ENCODE measurements at places on chromosomes 3 and 15. TPM values are rescaled to one million over a fixed set of nuclear protein-coding genes. Genes with fewer than 3 reads are reported as not detected.

DNA sequence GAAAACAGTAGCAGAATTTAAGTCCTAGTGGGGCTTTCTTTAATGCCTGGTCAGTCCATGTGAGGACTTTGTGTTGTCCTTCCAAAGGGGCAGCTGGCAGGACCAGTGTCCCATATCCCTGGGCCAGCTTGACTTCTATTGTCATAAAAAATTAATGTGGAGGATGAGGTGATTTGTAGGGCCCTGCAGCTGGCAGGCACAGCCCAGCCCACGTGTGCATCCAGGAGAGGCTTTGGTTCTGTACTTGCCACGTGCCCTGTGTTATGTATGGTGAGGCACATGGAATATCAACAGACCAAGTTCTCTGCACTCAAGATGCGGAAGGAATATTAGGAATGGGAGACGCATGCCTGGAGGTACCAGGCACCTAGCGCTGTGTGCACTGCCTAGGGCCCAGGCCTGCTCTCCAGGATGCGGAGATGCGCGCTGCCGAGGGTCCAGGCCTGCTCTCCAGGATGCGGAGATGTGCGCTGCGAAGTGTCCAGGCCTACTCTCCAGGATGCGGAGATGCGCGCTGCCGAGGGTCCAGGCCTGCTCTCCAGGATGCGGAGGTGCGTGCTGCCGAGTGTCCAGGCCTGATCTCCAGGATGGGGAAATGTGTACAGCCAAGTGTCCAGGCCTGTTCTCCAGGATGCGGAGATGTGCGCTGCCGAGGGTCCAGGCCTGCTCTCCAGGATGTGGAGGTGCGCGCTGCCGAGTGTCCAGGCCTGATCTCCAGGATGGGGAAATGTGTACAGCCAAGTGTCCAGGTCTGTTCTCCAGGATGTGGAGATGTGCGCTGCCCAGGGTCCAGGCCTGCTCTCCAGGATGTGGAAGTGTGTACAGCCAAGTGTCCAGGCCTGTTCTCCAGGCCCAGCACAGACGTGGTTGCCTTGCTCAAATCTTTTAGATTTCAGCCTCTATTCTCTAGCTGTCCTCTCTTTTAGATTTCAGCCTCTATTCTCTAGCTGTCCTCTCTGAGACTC lies 183.3 kb upstream of the ROPN1 start:
- no peak for DNase-seq

DNA sequence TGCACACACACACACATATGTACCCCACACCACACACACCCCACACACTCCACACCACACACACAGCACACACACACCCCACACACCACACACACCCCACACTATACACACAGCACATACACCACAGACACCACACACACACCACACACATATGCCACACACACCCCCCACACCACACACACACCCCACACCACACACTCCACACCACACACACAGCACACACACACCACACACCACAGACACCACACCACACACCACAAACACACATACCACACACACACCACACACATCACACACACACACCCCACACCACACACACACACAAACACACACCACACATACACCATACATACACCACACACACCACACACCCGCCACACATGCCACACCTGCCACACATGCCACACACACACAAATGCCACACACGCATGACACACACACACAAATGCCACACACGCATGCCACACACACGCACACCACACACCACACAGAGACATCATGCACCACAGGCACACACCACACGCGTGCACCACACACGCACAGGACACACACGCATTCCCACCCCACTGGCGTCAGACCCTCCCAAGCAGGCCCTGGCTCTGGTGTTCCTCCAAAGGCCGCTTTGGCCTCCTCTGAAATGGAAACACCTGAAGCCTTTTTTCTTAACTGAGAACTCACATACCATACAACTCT lies 15.7 kb downstream of the CHST13 start:
- no peak for DNase-seq

DNA sequence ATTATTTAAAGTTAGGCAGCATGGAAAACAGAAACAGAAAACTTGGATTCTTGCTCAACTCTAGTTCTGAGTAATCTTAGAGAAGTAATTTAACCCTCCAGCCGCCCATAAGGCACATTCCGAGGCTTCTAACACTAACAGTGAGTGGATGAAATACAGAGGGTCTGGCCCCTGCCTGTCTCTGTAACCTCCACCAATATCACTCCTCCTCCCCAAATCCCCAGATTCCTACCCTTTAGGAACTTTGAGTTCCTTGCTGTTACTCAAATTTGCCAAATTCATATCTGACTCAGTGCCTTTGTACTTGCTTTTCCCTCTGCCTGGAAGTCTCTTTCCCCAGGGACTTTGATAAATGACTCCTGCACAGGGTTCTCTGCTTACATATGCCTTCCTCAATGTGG lies 112.5 kb upstream of the TGFBR2 start:
- DNase-seq: no peak

Gene SERINC4
- total RNA-seq: not detected

Gene NR1D2
- total RNA-seq: 13.0 TPM

DNA sequence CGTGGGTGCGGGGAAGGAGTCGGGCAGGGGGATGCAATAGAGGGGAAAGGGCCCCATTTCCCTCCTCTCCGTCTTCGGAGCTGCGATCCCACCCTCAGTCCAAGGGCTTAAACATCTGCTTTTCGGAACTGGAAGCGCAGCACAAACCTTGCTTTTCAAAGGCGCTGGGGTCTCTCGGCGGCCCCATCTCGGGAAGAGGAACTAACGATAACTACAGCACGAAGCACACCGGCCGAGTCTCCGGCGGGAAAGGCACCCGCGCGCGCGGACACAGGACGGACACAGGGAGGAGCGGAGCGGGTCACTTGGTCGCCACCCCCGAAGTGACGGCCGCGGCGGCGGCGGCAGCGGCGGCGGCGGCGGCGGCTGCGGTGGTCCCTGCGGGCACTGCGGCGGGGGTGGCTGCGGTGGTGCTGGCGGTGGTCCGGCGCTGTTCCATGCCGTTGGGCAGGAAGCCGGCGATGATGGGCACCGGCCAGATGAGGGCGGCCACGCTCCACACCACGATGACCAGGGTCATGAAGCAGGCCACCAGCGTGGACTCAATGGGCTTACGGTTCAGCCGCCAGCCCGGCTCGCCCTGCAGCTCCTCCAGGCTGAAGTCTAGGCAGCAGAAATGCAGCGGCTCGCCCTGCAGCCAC lies 1.1 kb downstream of the TMEM158 start:
- no peak for DNase-seq

Gene C15orf62
- not detected for total RNA-seq

All from glomerular endothelial cell (primary cell).